ENCODE measurements at places on chromosomes 7 and 10.

DNA sequence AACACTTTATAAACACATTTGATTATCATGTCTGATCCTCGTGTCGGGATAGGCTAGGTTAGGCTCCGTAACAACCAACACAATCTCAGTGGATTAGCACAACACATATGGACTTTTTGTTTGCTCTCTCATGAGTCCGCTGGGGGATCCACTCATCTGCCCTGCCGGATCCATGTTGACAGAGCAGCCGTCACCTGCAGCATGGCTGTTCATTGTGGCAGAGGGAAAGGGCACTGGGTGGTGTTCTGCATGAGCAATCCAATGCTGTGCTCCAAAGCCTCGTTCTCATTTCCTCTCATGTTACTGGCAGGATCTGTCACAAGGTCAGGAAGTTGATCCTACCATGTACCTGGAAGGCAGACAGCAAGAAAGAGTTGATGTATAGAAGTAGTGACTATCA, 62.5 kb upstream of the RAPGEF5 start:
- no peak for DNase-seq

DNA sequence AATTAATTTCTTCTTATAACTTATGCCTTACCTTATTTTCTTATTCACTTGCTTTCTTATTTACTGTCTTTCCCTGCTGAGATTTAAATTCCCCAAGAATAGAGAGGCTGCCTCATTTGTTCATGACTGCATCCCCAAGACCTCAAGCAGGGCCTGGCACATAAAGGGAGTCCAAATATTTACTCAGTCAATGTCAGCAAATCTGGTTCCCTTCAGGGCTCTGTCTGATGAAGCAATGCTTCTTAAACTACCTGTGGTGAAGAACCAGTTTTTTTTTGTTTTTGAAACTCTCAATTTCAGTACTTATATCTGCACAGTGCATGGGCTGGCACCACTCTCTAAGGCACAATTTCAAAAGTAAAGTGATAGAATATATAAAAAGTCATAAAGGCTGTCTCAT, 4.7 kb downstream of the ZNF239 start:
- no peak for DNase-seq

- no peak for DNase-seq
Measured at GRCh38 chr10:94344522-94345122, 18.1 kb downstream of the NOC3L start.

- DNase-seq, result no peak
Measured at GRCh38 chr10:126921162-126921561, 15.9 kb downstream of the DOCK1 start.

GRCh38 chr10:124650820-124651401, 93.3 kb downstream of the FAM53B start:
- peak; percentile 90 for DNase-seq

DNA sequence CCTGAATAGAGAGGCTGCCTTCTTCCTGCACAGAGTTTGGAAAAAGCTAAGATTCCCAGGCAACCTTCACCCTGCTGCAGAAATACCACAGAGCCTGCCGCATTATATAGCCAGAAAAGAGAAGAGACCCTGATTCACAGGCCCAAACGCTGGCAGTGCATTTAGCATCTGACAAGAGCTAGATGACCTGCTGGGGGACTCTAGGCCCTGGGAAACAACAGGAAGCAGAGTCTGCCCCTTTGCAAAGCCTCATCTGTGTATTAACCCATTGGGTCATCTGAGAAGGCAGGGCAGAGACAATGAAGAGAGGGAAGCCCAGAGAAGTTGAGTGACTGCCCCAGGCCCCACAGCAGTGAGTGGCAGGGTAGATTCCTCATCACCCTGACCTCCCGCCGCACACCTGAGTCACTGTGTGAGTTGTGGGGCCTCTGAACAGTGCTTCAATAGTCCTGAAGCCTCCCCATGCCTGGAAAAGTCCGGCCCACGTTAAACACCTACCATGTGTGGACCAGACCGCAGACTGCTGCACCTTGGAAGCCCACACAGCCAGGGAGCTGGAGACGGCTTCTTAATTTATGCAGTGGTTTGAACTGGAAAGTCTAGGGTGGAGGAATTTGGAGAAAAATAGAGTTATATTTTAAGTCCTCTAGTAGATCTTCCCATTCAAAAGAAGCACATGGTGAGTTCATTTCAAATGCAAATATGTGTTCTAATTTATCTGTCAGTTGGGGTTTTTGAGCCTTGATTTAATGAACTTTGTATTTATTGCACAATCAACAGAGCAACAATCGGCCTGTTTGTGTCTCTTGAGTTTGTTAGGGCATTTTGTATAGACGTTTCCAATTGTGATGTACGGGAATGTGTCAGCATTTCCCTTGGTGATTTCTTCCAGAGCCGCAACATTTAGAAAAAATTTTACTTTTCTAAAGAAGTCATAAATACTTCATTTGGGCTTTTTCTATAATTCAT, 80.4 kb upstream of the GPR26 start:
- no peak for DNase-seq

DNA sequence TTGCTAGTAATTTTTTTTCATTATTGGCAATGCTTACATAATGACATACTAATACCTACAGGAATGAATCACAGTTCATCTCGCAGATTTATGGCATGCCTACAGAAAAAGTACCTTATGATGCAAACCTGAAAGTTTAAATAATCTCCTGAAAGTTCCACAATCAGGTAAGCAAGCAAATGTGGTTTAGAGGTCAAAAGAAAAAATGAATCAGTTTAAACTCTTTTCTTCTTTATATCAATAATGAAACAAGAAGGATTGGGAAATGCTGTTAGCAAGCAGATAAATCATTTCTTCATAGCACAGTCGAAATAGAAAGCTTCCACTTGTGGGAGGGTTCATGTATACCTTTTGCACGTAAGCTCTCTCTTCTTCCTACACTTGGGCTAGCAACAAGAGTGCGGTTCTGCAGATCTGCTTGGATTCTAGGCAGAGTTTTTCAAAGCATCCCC, 53.7 kb upstream of the MTPN start:
- DNase-seq, result peak; percentile 15

DNA sequence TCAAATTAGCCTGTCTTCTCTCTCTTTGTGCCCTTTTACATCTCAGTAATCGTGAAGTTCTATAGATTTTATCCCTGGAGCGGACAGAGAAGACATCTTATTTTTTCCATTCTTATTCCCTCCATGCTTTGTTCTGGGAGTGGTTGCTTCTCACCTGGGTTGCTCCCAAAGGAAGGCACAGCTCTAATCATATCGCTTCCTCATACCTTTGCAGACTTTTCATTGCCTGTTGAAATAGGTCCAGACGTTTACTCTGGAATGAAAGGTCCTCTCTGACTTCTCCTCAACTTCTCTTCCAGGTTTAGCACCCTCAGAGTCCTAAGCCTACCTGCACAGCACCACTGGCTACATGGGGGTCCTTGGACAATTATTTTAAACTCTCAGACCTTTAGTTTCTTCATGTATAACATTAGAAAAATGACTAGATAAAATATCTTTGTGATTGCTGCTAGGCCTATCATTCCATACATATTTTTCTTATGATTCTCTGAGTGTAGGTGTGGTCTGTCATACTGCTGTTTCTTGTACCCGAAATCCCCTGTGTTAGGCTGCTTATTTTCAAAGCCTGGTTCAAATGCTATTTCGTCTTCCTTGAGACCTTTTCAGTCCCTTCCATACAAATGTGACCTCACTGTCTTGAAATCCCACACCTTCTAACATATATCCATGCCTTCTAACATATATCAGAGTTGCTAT, 418.1 kb downstream of the GFRA1 start:
- DNase-seq, result no peak

All from activated CD8-positive, alpha-beta T cell treated with anti-CD3 and anti-CD28 coated beads for 36 hours (primary cell).